ENCODE measurements at places on chromosomes 3 and 15.

- DNase-seq: no peak
Measured at GRCh38 chr3:16186565-16186964, 12.1 kb downstream of the GALNT15 start.

GRCh38 chr3:23835802-23836201, 30.0 kb downstream of the UBE2E1 start:
- no peak for DNase-seq

- DNase-seq: no peak
Measured at GRCh38 chr3:123663977-123664376, 79.1 kb upstream of the HACD2 start.

DNA sequence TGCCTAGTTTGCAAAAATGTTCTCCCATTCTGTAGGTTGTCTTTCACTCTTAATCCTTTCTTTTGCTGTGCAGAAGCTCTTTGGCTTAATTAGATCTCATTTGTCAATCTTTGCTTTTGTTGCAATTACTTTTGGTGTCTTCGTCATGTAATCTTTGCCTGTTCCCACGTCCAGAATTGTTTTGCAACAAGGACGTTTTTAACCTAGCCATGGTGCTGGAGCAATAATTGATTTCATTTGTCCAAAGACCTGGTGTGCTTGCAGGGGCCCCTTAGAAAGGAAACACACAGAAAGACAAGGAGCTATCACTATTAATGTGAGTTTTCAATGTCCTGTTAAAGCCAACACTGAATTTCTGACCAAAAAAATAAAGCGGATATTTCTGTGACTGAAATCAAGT, 89.1 kb upstream of the GALNT15 start:
- no peak for DNase-seq

GRCh38 chr3:176399193-176399592, 798.1 kb downstream of the TBL1XR1 start:
- DNase-seq: no peak

- DNase-seq: no peak
Measured at GRCh38 chr3:923161-923910, 169.5 kb upstream of the CNTN6 start.

DNA sequence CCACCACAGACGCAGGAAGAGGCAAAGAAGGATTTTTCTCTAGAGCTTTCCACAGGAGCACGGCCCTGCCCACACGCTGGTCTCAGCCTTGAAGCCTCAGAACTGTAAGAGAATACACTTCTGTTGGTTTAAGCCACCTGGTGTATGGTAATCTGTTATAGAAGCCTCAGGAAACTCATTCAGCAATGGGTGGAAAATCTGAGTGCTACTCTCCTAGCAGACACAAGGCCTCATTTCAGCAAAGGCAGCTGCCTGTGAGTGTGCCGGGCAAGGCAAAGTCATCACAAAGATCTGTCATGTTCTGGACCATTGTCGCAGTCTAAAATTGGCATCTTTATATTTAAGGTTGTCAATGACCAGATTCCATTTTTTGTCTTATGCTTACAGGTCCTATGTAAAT, 31.0 kb downstream of the ATP10A start:
- no peak for DNase-seq

DNA sequence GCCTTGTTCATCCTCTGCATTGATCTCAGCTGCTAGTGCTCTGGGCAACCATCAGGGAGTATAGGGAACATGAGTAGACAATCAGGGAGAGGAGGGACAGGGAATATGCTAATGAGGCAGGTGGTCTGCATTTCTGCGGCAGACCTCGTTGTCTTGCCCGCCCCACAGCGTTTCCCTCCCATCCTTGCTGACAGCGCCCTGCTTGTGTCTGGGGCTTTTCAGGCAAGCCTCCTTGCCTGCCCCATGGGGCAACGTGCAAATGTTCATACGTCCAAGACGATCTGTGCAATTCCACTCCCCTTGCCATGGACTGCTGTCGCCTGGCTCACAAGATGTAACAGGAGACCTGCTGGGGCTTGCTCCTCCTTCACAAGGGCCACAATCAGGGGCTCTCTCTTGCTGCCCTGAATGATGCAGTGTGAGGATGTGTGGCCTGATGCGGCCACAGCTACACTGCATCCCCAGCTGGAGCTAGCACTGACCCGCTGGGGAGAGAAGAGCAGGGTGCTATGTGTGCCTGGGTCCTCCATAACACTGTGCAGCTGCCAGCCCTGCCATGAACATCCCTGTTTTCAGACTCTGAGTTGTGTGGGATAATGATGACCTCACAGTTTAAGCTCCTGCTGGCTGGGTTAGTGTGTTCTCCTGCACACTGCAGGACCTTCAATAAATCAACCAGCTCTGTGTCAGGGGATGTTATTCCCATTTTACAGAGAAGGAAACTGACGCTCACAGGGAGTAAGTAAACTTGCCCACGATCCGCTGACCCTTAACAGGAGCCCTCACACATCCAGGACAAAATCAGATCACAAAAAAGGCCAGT, 211.3 kb downstream of the KLF13 start:
- DNase-seq: no peak

- DNase-seq: no peak
Measured at GRCh38 chr3:45180051-45180450, 33.9 kb upstream of the CDCP1 start.

DNA sequence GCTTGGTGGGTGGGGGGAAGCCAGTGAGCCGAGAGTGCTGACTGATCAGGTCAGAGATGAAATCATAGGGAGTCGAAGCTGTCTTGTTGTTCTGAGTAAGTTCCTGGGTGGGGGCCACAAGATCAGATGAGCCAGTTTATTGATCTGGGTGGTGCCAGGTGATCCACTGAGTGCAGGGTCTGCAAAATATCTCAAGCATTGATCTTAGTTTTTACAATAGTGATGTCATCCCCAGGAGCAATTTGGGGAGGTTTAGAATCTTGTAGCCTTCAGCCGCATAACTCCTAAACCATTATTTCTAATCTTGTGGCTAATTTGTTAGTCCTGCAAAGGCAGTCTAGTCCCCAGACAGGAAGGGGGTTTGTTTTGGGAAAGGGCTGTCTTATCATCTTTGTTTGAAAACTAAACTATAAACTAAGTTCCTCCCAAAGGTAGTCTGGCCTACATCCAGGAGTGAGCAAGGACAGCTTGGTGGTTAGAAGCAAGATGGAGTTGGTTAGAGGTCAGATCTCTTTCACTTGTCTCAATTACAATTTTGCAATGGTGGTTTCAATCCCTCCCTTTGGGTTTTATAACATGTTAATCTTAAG, 18.7 kb upstream of the MTMR14 start:
- DNase-seq: no peak

GRCh38 chr3:37899101-37899707, 37.5 kb downstream of the CTDSPL start:
- DNase-seq: no peak

GRCh38 chr15:43029476-43029875, 76.4 kb downstream of the UBR1 start:
- DNase-seq: no peak

GRCh38 chr3:119409844-119410243, 53.6 kb downstream of the TMEM39A start:
- DNase-seq: no peak

- peak; percentile 73 for DNase-seq
Measured at GRCh38 chr3:99172736-99173657, 271.5 kb upstream of the DCBLD2 start.

DNA sequence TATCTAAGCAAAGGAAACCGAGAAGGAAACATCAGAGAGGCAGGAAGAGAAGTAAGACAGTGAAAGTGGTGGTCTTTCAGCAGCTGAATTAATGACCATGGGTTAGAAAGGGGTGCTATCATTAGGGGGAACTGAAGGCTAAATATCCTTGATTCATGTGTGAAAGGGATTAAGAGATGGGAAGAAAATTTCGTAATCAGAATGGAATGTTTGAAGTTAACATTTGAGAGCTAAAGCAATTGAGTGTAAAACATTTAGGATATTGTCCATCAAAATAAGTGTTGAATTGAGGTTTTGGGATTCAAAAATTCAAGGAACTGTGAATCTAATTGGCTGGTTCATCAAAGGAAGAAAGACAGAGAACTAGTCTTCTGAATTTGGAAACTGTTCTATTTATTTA, 4.1 kb upstream of the ECT2 start:
- no peak for DNase-seq

DNA sequence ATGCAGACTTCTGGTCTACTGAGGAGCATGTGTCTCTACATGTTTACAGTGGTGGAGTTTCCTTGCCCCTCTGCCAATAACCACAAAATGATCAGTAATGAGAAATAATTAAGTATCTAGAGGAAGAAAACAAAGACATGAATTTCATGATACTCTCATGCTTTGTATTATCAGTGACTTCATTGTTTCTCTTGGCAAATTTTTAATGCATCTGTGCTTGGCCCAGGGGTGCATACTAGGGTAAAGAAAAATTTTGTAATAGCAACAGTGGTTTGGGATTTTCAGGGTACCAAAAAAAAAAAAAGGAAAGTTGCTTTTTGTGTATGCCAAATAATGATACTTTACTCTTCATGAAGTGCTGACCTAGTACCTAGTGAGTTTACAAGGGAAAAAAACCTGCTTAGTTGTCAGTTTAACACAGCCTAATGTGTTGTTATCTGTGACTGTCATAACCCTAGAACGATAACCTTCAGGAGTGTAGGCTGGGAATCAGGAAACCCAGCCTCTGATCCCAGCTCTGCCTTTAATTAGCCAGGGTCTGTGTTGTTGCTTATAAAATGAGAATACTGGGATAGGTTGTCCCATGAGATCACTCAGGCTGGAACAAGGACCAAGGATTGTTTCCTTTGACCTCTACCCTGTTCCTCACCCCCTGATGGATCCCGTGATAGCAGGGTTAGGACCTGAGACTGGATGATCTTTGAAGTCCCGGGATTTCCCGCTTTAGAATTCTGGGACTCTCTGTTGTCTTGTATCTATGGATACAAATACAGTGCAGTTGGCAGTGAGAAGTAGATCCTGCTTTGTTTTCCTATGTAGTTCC, 117.5 kb downstream of the CMSS1 start:
- peak; percentile 50 for DNase-seq

DNA sequence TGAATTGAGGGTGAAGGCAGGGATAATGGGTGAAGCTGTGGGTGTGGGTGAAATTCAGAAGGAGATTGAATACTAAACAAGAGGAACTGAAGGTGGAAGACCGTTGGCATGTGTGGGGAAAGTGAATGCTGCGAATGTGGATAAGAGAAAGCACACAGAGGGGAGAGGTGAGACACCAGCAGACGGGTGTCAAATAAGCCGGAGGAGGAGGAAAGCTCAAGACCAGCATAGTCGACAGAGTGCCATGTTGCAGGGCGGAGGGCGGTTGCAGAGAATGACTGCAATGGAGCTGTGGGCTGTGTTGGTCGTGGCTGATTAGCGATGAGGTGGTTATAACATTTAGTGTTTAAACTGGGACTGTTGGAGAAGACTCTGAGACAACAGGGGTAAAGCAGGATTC, 16.4 kb upstream of the HCN4 start:
- DNase-seq: no peak

GRCh38 chr15:100731267-100732152, 129.1 kb downstream of the ASB7 start:
- DNase-seq: no peak

DNA sequence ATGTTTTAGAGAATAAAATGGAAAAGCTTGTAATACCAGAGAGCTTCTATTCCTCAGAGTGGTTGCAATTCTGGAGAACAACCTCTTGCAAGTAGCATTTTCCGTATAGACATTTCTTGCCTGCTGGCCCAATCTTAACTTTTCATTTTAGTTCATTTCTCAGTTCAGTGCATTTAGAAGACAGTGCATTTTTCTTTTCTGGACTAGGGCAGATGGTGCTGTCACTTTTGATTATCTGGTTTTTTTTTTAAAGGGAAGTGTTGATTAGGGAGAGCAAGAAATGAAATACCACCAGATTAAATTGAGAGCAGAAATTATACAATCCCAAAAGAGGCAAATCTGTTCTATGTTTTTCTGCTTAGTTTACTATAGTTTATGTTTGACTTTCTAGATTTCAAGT, 172.7 kb downstream of the GHSR start:
- no peak for DNase-seq

DNA sequence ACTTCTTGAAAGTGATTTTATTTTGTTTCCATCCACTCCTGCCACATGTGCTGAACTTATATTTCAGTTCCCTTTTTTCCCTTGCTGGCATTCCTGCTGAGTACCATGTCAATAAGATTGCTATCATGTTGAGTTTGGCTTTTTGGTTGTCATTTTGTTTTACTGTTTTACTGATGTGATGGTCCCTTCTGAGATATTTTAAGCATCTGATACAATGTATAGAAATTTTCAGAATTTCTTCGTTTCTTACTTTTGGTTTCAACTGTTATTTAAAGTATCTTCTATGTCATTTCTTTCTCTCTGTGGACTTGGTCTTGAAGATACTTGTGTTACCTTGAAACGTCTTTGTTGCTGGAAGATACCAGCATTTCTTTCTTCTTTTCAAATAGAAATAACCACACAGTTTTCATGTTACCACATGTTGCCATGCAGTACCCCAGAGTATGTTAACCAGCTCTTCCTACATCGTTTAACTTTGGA, 14.1 kb downstream of the SIDT1 start:
- no peak for DNase-seq

GRCh38 chr3:63135367-63135766, 142.7 kb upstream of the SYNPR start:
- DNase-seq: no peak

DNA sequence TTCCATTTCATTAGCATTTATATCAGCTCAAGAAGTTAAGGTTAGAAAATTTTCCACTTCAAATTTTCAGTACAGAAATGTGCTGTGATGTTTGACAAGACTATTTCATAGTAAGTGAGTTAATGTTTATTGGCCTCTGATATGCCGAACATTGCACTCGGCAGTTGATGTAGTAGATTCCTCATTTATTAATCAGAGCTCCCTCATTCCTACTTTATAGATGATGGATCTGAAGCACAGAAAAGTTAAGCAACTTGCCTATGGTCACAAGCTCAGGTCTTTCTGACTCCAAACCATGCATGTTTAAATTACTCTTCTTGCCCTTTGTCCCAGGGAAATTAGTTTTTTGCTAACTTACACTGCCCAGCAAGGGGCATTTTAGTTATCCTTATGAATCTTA, 92.0 kb downstream of the ATG7 start:
- DNase-seq: no peak

- no peak for DNase-seq
Measured at GRCh38 chr15:70435872-70436271, 327.5 kb downstream of the UACA start.

DNA sequence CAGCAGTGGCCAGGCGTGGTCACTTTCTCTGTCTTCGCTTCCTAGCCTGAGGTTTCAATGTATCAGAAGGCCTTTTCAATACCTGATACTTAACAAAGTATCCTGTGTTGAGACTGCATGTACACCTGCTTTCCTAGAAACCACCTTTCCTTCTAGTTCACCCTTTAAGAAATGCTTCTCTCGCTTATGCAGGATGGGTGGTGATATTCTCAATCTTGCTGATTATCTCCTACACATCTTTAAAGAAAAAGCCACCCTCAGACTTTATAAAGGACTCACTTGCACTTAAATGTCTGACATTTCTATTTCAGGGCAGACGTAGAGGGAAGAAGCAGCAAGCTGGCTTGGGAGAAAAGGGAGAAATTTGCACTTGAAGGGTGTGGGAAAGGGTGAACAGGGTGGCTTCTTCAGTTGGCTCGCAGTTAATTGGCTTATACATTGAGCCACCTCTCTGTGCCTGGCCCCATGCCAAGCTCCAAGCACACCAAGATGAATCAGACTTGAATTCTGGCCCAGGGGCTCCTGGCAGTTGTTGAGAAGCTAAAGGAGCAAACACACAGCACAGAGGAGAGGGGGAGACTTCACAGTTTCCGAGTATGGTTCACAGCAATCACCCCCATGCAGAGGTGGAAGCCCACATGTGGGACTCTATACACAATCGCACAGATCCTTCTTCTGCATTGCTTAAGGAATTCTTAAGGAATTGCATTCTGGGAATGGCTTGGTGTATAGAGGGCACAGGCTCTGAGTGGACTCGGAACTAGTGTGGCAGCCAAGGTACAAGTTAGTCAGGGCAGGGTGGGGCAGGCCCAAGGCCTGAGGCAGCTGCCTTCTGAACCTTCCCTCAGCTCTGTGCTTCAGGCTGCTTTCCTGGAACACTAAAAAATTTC, 1.3 kb downstream of the ARL6IP5 start:
- DNase-seq: peak; percentile 98

Measured in fibroblast of the conjunctiva (primary cell).